ENCODE measurements at places on chromosomes 2 and 18. TPM values are rescaled to one million over a fixed set of nuclear protein-coding genes. Genes with fewer than 3 reads are reported as not detected.

MYL12B gene
- total RNA-seq: 537 TPM

NGEF gene
- 0.32 TPM for total RNA-seq

CCDC74A gene
- total RNA-seq: 2.8 TPM

COLEC12 gene
- total RNA-seq: 96.6 TPM

POTEE gene
- not detected for total RNA-seq

All from cardiac atrium fibroblast (primary cell).